ENCODE measurements at places on chromosomes 6 and 20.

DNA sequence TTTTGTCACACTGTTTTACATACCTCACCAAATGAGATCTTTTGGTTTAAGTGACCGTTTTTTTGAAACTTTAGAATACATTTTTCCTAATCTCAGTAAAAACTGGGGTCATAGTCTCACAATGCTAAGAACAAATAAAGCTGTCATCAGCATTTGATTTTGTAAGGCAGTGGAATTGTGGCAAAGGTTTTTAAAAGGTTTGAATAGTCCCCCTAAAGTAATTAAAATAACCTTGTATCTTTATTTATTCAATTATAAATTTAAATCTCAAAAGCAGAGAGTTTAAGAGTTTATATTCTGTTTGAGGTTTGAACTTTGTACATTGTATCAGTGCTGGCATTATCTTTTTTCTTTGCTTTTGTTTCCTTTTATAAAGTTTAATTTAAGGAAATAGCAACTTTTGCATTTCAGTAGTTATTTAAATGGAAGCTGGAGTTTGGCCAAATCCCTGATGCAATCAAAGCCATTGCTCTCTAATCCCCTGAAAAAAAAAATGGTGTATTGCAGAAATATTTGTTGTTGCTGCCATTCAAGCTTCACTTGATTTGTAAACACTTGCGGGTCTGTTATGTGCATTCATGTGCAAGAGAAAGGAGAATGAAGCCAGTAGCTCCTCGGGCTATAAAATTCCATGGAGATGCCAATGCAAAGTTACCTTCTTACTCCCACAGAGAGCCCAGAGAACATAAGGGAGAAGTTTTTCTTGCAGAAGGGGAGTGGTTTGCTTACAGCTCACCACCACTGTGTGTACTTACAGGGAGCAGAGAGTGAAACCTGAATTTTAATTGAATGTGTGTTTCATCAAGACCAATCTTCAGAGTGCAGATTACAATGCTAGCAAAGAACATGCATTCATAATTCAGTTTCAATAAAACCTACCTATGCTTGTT is 391.8 kb downstream of the ARHGAP18 start:
- peak; percentile 63 for DNase-seq

DNA sequence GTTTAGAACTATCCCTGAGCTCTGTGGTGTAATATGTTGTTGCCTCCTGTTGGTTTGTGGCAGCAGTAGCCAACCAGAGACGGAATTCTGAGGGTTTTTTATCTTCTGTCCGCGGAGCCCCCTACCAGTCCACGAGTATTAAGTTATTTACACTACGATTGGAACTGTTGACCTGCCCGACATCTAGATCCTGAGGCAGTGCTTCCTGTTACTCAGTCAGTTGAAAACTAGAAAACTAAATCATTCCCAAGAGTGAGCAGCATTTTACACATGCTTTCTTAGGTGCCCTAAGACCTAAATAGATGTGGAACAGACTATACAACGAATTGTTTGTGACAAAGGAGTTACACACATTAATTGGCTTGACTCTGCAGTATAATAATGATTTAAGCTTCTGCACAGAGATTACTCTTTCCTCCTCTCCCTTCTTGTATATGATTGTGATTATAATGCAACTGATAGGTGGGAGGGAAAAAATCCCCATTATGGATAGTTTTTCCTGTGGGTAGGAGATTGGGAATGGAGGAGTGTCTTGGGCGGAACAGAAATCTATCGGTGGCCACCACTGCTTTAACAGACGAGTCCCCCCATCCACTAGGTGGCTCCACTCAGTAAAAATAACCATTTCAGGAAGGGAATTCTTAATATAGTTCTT is 1.7 kb downstream of the LOC128125822 start:
- DNase-seq: peak; percentile 75

DNA sequence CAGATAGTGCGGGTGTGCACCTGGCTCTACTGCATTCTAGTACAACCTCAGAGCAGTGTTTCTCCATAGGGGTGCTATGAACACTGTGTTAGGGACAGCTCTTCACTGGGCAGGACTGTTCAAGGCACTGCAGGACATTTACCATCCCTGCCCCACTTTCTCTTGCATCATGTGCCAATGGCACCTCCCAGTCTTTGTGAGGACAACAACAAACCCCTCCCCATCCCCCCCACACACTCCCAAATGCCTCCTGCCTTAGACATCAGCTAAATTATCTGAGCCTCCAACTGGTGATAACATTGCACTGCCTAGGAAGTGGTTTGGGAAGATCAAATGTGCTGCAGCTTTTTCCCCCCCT is 98.9 kb downstream of the FYN start:
- DNase-seq: no peak

GRCh38 chr6:159919011-159919511 is 28.3 kb downstream of the MAS1 start:
- no peak for DNase-seq

- no peak for DNase-seq
Measured at GRCh38 chr20:33320006-33320405, 37.0 kb downstream of the BPIFB1 start.

DNA sequence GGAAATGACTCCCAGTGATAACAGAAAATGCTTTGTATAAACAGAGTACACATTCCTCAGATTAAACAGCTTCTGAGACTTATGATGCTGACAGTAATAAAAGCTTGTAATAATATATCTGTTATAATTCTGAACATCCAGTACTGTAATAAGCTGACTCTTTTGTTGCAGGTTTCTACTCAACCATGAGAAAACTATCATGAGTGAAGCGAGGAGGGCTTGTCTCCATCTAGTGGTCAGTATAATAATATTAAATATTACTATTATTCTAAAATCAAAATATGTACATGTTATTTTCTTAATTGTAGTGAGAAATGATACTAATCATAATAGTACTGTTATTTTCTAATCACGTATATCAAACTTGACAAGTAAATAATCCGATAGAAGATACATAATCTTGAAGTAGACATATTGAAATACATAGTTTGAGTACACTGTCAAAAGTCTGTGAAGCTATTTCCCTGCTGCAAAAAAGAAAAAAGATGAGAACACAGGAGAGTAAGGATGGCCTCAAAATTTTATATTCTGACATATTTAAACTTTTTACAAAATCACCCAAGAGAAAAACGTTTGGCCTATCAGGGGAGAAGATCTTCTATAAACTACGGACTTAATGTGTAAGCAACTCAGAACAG is 183.1 kb downstream of the MOXD1 start:
- DNase-seq: no peak

GRCh38 chr20:51126337-51126736 is 103.4 kb upstream of the KCNG1 start:
- DNase-seq: no peak

- DNase-seq: peak; percentile 44
Measured at GRCh38 chr20:57481281-57481711, 43.6 kb downstream of the CTCFL start.

GRCh38 chr6:86203044-86203443 is 560.4 kb upstream of the SYNCRIP start:
- DNase-seq: no peak

DNA sequence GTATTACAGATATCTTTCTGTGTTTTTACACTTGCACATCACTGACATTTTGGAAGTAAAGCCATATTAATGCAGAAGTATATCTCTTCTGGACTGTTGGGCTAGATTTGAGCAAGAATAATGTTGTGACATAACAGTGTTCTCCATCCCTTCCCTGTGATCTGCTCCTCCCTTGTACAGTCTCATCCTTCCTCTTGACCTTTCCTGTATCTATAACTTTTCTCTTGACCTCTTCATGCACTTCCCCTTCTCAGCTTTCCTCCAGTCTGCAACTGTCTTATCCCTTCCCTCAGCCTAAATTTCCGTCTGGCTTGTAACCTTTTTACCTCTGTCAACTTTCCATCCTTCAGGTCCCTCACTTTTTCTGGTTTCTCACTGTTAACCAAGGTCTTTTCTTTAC is 29.8 kb downstream of the NCOA3 start:
- DNase-seq: no peak

DNA sequence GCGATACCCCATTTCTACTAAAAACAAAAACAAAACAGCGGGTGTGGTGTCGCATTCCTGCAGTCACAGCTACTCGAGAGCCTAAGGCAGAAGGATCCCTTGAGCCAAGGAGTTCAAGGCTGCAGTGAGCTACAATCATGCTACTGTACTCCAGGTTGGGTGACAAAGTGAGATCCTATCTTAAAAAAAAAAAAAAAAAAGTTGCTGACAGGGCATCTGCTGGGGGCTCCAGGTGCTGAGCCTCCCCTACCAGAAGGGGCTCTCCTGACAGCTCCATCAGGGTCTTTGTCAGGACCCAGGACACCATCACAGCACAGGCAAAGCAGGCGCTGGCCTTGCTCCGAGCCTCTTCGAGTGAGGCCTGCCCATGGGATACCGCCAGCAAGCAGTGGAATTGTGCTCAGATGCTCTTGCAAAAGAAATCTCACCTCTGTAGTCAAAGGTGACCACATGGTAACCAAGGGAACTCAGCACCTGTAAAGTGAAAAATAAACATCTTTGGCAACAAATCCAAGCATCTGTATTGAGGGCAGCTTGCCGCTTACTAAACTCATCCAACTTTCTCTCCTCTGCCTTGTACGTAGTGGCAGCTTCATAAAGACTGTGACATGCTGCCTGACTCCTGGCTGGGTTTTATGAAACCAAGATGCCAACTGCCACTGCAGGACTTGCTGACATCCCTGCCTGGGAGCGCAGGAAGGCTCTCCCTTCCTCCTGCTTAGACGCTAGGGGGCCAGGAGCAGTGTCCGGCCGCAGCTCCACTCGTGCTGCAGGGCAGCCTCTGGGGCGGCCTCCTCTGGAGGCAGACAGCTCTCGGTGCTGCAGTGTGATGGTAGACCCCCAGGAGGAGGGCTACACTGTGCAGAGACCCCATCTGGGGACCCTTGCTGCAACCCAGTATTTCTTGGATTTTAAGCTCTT is 66.9 kb downstream of the PYGB start:
- DNase-seq: no peak

- DNase-seq: no peak
Measured at GRCh38 chr6:96886519-96886918, 11.2 kb downstream of the NDUFAF4 start.

GRCh38 chr20:835608-836045 is 2.1 kb downstream of the FAM110A start:
- DNase-seq: no peak

GRCh38 chr6:88048578-88048977 is 937 bp downstream of the SPACA1 start:
- DNase-seq: no peak

GRCh38 chr6:163327921-163328320 is 86.6 kb upstream of the QKI start:
- DNase-seq: peak; percentile 64

DNA sequence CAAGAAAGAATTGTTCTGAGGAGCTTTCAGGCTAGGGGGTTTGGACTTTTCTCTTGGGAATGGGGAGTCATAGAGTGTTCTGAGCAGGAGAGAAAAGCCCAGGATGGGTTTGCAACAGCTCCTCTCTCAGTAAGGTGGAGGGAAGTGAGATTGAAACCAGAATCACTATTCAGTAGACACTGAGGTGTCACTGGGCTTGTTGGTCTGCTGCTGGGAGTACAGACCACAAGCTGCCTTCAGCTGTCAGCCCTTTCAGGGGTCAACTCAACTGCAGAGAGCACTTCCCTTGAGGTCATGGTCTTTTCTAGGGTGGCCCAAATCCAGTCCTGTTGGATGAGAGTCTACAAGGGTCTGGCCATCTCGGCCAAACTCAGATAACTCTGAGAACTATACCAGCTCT is 12.9 kb upstream of the FOXA2 start:
- no peak for DNase-seq

DNA sequence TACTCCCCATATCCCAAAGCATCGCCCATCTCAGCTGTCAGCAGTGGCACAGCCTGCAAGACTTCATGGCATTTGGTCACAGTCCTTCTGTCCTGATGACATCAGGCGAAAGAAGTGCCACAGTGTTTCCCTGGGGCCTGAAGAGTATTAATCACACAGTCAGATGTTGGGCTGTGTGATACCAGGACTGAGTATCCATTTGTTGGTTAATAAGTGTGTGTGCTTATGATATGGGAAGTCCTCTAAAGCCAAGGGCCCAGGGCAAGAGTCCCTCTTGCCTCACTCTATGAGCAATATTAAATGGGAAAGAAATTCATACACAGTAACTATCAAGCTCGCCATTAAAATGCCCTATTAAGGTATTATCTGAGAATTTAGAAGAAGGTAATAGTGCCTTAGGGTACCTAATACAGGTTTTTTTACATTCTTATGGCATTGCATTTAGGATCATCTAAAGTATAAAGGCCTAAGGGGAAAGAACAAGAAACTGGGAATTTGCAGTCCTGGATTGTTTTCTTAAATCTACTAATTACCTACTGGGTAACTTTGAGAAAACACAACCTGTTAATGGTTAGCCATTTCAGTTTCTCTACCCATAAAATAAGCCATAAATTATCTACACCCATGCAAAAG is 204.1 kb upstream of the PREP start:
- no peak for DNase-seq

DNA sequence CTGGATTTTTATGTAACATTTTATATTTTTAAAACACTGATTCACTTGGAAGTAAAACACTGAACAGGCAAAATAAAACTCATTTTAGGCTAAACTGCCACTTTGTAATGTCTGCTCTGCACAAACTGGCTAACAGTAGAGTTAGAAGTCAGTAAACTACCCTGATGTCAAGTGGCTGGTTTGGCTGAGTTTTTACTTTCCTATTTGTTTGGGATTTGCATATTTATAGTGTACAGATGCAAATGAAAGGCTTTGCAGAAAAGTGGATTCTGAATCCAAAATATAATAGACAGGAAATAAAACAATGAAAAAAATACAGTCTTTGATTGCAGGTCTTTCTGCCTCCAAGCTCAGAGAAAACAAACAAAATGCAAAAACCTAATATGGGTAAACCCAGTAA is 213.1 kb downstream of the CDH26 start:
- no peak for DNase-seq

DNA sequence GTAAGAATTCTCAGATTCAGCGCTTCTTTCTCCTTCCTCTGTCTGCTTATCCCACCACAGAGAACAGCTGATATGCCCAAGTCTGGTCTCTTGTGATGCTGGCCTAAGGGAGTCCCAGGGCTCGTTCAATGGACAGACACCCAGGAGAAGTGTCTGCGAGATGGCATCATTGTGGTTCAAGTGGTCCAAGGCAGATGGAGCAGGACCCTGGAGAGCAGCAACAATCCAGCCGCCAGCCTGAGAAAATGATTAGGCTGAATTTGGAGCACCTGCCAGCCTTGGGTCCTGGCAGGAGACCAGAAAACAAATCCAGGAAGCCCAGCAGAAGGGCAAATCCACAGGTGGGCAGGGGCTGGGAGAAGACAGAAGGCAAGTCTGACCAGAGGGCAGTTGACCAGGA is 145.8 kb downstream of the PTPRT start:
- DNase-seq: peak; percentile 77

- no peak for DNase-seq
Measured at GRCh38 chr6:88143421-88144157, 22.6 kb downstream of the CNR1 start.

- DNase-seq: no peak
Measured at GRCh38 chr20:5741089-5741488, 9.1 kb upstream of the SHLD1 start.

GRCh38 chr6:118750143-118750542 is 98.8 kb upstream of the CEP85L start:
- DNase-seq: no peak

- DNase-seq: peak; percentile 82
Measured at GRCh38 chr20:982754-983153, 19.4 kb downstream of the RSPO4 start.
